Glutamatergic neuron (in vitro differentiated cells): ENCODE measurements at places on chromosomes 3 and 15. TPM values are rescaled to one million over a fixed set of nuclear protein-coding genes. Genes with fewer than 3 reads are reported as not detected.

GRCh38 chr3:38376098-38376816, 29.7 kb downstream of the XYLB start:
- H3K27me3 ChIP-seq: peaks cover 3% of the 10 kb centered on the region
- no peak overlapping the region for H3K27ac ChIP-seq
- DNase-seq: no peak
- H3K4me1 ChIP-seq: no peaks in the 10 kb centered on the region
- no peak overlapping the region for H3K4me3 ChIP-seq

DNA sequence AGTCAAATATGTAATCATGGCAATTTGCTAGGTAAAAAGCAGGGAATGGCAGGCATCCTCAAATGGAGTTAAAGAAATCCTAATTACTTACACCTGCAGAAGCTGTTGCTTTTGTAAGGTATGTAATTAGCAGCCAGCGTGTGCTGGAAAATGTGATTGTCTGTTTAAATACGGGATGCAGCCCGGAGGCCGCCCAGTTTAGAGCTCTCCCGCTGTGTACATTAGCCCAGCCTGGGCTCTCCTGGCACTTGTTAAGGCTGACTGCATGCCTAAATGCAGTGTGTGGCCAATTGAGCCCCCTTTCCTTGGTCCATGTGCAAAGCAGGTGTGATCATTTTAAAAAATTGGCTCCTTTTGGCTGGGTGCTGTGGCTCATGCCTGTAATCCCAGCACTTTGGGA, 9.0 kb downstream of the DPH3 start:
- H3K4me3 ChIP-seq: no peak overlapping the region
- no peaks in the 10 kb centered on the region for H3K36me3 ChIP-seq
- H3K4me1 ChIP-seq: peaks cover 11% of the 10 kb centered on the region
- no peak for DNase-seq
- no peaks in the 10 kb centered on the region for H3K27me3 ChIP-seq

- peaks cover 16% of the 10 kb centered on the region for H3K36me3 ChIP-seq
- H3K4me3 ChIP-seq: no peak overlapping the region
- peaks cover 4% of the 10 kb centered on the region for H3K4me1 ChIP-seq
- H3K27me3 ChIP-seq: peaks cover 3% of the 10 kb centered on the region
These were observed 53.8 kb downstream of the MGLL start for GRCh38 chr3:127768346-127769008.

DNA sequence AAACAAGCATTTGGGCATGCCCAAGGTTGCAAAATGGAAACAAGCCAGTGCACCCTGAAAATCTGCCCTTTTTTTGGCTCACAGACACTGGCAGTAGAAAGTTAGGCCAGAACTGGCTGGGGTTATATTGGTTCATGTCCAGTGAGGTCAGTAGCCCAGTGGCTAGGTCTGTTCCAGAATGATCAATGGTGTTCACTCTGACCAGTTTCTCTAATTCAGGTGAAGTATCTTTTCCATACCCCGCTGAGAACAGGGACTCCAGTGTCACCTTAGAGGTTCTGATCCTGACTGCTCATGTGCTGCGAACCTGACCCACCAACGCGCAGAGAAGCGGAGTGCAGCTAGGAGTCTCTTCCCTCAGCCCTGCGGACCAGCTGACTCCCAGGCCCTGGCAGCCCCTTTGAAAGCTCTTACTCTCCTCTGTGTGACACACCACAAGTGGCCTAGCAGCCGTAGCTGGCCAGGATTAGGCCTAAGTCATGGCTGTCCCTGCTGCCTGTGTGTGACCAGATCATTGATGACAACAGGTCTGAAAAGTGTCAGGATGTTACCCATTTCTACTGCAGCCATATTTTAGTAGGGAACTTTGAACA, 123.5 kb downstream of the GHSR start:
- H3K27ac ChIP-seq: no peak overlapping the region
- H3K4me1 ChIP-seq: no peaks in the 10 kb centered on the region
- no peaks in the 10 kb centered on the region for H3K36me3 ChIP-seq
- H3K4me3 ChIP-seq: no peak overlapping the region
- H3K27me3 ChIP-seq: no peaks in the 10 kb centered on the region
- no peak for DNase-seq

DNA sequence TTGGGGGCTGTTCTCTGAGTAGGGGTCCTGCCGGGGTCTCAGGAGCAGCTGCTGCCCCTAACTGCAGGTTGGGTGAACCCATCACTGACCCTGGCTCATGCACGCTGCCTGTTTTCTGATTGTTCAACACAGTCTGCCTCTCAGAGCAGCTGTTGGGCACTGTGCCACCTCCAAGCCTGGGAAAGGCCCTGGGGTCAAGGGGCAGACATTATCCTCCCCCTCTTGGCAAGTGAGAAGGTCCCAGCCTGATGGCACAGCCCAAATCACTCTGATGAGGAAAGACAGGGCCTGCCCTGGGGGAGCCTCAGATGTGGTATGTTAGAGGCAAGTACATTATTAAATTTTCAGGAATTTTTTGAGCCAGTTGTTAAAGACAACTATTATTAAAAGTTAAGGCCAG, 14.1 kb upstream of the GNAT1 start:
- H3K27ac ChIP-seq: no peak overlapping the region
- H3K4me1 ChIP-seq: no peaks in the 10 kb centered on the region
- H3K36me3 ChIP-seq: no peaks in the 10 kb centered on the region

GRCh38 chr3:41267975-41268640, 68.8 kb downstream of the CTNNB1 start:
- peaks cover 13% of the 10 kb centered on the region for H3K36me3 ChIP-seq
- H3K27me3 ChIP-seq: peaks cover 7% of the 10 kb centered on the region
- no peak for DNase-seq

- no peak overlapping the region for H3K4me3 ChIP-seq
- no peaks in the 10 kb centered on the region for H3K27me3 ChIP-seq
- no peak for DNase-seq
- H3K4me1 ChIP-seq: no peaks in the 10 kb centered on the region
- no peaks in the 10 kb centered on the region for H3K36me3 ChIP-seq
These were observed 216.3 kb downstream of the SATB1 start for GRCh38 chr3:18208856-18209255.

DNA sequence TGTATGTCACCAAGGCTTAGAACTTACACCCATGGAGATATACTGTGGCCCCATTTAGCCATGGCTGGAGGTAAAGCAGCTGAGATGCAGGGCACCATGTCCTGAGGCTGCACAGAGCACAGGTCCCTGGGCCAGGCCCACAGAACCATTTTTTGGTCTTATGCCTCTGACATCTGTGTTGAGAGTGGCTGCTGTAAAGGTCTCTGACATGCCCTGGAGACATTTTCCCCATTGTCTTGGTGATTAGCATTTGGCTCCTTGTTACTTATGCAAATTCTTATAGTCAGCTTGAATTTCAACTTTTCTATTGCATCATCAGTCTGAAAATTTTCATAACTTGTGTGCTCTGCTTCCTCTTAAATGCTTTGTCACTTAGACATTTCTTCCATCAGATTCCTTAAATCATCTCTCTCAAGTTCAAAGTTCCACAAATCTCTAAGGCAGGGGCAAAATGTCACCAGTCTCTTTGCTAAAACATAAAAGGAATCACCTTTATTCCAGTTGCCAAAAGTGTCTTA, 701.3 kb downstream of the EPHA3 start:
- H3K4me3 ChIP-seq: no peak overlapping the region
- no peaks in the 10 kb centered on the region for H3K36me3 ChIP-seq
- no peaks in the 10 kb centered on the region for H3K4me1 ChIP-seq
- no peak overlapping the region for H3K27ac ChIP-seq
- DNase-seq: no peak
- no peaks in the 10 kb centered on the region for H3K27me3 ChIP-seq

- no peaks in the 10 kb centered on the region for H3K36me3 ChIP-seq
- no peaks in the 10 kb centered on the region for H3K4me1 ChIP-seq
- H3K27ac ChIP-seq: no peak overlapping the region
- H3K4me3 ChIP-seq: no peak overlapping the region
- no peaks in the 10 kb centered on the region for H3K27me3 ChIP-seq
- no peak for DNase-seq
These were observed 328.7 kb upstream of the ATP11B start for GRCh38 chr3:182464513-182465145.

The FBXL2 gene
- total RNA-seq: 21.4 TPM

The FANCD2OS gene
- total RNA-seq: not detected

The ZDHHC23 gene
- 1.6 TPM for total RNA-seq

The PIK3CA gene
- 20.0 TPM for total RNA-seq

The DNAJC13 gene
- total RNA-seq: 48.5 TPM
